ENCODE measurements at places on chromosomes 5 and 9. TPM values are rescaled to one million over a fixed set of nuclear protein-coding genes. Genes with fewer than 3 reads are reported as not detected.

The CDH6 gene
- 4.1 TPM for total RNA-seq

- no peaks in the 10 kb centered on the region for H3K36me3 ChIP-seq
- no peak overlapping the region for H3K27ac ChIP-seq
- no peak for DNase-seq
- H3K4me1 ChIP-seq = no peaks in the 10 kb centered on the region
- no peaks in the 10 kb centered on the region for H3K27me3 ChIP-seq
- H3K4me3 ChIP-seq = no peak overlapping the region
These were observed 258.4 kb downstream of the HCN1 start for GRCh38 chr5:45437752-45438151.

- H3K4me3 ChIP-seq = no peak overlapping the region
- DNase-seq = no peak
- H3K36me3 ChIP-seq = no peaks in the 10 kb centered on the region
- H3K27me3 ChIP-seq = peaks cover 71% of the 10 kb centered on the region
- no peaks in the 10 kb centered on the region for H3K4me1 ChIP-seq
- H3K27ac ChIP-seq = no peak overlapping the region
These were observed 14.8 kb upstream of the PLEKHG4B start for GRCh38 chr5:77170-77501.

- H3K4me1 ChIP-seq = no peaks in the 10 kb centered on the region
- no peak for DNase-seq
- H3K36me3 ChIP-seq = no peaks in the 10 kb centered on the region
- H3K4me3 ChIP-seq = no peak overlapping the region
These were observed 39.2 kb downstream of the DMRT1 start for GRCh38 chr9:880725-881124.

DNA sequence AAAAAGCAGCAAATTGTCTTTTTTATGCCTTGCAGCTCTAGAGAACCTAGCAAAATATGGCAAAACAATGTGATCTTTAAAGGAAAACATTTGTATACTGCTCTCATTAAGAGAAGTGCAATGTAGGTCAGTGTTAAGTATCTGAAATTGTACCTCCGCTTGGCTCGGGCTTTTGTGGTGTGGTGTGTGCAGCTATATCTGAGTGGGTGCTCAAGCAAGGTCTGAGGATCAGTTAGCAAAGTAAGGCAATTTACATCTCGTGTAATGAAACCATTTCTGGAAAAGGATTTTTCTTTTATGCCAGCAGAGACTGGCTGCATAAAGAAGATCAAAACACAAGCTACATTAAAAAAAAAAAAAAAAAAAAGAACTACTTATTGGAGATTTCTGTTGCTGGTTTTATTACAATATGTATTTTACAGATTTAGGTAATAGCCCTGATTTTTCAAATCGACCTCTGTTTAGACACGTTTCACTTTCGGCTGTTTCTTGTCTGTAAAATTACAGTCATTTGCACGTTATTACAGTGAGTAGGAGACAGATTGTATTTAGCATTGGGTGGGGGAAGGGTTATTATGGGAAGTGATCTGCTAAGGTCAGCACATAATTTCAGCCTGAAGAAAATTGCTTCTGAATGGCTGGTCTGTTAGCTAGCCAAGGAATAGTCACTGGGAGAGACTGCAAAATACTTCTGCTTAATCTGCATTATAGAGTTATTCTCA, 7.9 kb upstream of the ZNF608 start:
- H3K4me1 ChIP-seq = no peaks in the 10 kb centered on the region
- DNase-seq = no peak
- no peaks in the 10 kb centered on the region for H3K27me3 ChIP-seq
- H3K36me3 ChIP-seq = no peaks in the 10 kb centered on the region
- no peak overlapping the region for H3K4me3 ChIP-seq

GRCh38 chr9:113520109-113520642, 56.6 kb downstream of the RGS3 start:
- H3K4me3 ChIP-seq = no peak overlapping the region
- H3K27ac ChIP-seq = no peak overlapping the region

DNA sequence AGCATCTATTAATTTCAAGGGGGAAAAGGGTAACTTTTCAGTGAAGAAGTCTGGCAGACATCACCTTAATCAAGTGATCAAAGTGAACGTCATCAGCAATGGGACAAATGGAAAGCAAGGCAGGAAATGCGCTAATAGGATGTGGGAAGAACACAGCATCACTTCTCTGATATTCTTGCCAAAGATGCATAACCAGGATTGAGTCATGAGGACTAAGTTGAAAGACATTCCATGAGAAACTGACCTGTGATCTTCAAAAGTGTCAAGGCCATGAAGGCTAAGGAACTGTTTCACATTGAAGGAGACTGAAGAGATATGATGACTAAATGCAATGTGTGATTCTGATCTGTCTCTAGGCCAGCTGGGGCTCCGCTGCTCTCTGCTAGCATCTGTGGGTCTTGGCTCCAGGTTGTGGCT, 92.9 kb downstream of the NDFIP1 start:
- no peak overlapping the region for H3K4me3 ChIP-seq
- H3K4me1 ChIP-seq = no peaks in the 10 kb centered on the region

DNA sequence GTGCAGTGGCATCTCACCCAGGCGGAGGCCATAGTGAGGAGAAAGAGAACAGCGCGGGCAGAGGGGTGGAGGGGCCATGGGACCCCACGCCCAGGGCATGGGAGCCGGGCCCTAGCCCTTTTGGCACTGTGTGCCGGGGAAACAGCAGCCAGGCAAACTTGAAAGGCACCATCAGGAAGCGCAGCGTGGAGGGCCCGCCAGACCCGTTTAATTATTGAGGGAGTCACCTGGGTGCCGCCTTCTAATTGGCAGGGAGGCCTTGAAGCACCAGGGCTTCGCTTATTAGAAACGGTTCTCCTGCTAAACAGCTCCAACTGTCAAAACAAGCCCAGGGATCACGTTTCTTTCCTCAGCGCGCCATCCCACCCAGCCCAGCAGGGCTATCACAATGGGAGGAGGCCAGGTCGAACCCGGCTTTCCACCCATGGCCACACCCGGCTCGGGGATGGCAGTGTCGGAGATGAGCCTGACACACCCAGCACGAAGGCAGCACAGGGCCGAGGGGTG, 104.6 kb upstream of the SARDH start:
- no peak overlapping the region for H3K27ac ChIP-seq
- no peaks in the 10 kb centered on the region for H3K27me3 ChIP-seq
- H3K4me3 ChIP-seq = no peak overlapping the region
- DNase-seq = no peak
- no peaks in the 10 kb centered on the region for H3K36me3 ChIP-seq
- H3K4me1 ChIP-seq = peaks cover 7% of the 10 kb centered on the region

DNA sequence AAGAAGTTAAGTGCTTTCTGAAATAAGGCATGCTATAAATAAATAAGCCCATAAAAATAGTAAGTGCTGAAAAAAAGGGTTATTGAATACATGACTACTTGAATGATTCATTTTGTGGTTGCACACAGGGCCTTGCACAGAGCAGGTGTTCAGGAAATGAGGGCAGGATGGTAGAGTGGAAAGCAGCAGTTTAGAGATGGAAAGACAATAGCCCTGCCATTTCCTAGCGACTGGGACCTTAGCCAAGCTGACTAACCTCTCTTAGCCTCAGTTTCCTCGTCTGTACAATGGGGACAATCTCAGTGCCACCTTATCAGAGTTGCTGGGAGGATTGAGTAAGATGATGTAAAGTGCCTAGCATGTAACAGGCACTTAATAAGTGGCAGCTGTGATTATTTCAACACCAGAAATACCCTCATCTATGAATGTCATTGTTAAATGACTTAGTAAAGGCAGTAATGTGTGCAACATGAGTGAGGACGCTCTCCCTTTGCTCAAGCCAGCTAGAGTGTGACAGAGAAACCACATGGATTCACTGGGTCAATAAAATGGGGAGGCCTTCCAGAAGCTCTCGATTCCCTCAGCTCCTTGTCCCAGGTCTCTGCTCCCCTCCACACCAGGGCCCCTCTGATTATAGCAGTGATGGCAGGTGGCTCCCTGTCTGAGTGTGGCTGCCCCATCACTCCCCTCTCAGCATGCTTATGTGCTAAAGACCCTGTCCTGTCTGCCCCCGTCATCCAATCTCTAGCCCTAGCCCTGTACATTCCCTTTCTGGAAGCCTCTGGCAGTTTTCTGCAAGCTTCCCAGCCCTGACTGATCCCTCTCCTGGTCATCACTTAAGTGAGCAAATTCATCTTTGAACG, 16.0 kb upstream of the PHF19 start:
- no peak overlapping the region for H3K4me3 ChIP-seq
- no peaks in the 10 kb centered on the region for H3K36me3 ChIP-seq
- no peaks in the 10 kb centered on the region for H3K27me3 ChIP-seq
- no peak overlapping the region for H3K27ac ChIP-seq

GRCh38 chr5:41773799-41774198, 96.4 kb downstream of the OXCT1 start:
- no peak overlapping the region for H3K27ac ChIP-seq
- H3K4me3 ChIP-seq = no peak overlapping the region
- no peaks in the 10 kb centered on the region for H3K27me3 ChIP-seq
- peaks cover 4% of the 10 kb centered on the region for H3K4me1 ChIP-seq
- no peaks in the 10 kb centered on the region for H3K36me3 ChIP-seq

DNA sequence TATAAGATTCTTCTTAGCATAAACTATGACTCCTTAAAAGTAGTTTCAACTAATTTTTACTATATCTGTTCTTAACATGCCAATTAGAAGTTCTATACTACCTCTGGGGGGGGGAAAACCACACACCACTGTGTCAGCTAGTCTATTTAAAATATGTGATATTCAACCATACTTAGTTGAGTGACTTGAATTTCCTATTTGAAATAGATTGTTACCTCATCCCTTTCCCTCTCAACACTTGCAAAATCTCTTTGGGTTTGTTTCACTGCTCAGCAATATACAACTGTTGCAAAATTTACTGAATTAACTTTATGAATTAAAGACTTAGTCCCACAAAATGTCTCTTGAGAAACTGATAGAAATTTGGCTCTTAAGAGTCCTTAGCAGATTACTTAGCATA, 151.1 kb upstream of the POU5F2 start:
- no peak for DNase-seq
- H3K4me1 ChIP-seq = no peaks in the 10 kb centered on the region
- H3K36me3 ChIP-seq = no peaks in the 10 kb centered on the region
- no peak overlapping the region for H3K27ac ChIP-seq

GRCh38 chr5:93941897-93942296, 200.5 kb upstream of the POU5F2 start:
- no peaks in the 10 kb centered on the region for H3K27me3 ChIP-seq
- H3K36me3 ChIP-seq = no peaks in the 10 kb centered on the region
- no peak overlapping the region for H3K4me3 ChIP-seq

DNA sequence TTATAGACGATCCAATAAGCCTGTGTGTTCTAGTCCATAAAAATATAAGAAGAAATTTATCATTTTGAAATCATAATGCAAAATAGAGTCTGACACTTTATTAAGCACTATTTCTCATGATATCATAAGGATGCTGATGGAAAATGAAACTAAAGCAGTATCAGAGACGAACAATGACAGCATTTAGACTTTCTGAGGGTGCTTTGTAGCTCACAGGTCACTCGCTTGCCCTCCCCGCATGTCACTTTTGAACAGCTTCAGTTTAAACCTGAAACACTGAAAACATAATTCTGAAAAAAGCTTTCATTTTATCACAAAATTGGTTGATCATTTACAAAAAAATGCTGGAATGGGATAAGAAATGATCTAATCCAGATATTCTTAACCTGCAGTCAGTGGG, 247.1 kb downstream of the EBF1 start:
- no peaks in the 10 kb centered on the region for H3K4me1 ChIP-seq
- DNase-seq = no peak
- no peaks in the 10 kb centered on the region for H3K27me3 ChIP-seq
- H3K4me3 ChIP-seq = no peak overlapping the region
